Karpas-422 (cell line): ENCODE measurements at places on chromosomes 1 and 21. TPM values are rescaled to one million over a fixed set of nuclear protein-coding genes. Genes with fewer than 3 reads are reported as not detected.
A peak's percentile ranks its signal among the peaks of the same experiment; 100 is the strongest.

GRCh38 chr1:157137408-157138219 is 581 bp downstream of the ETV3 start:
- DNase-seq: peak; percentile 58

The FAM78B gene
- 0.15 and 0.25 TPM in 2 replicates for total RNA-seq

DNA sequence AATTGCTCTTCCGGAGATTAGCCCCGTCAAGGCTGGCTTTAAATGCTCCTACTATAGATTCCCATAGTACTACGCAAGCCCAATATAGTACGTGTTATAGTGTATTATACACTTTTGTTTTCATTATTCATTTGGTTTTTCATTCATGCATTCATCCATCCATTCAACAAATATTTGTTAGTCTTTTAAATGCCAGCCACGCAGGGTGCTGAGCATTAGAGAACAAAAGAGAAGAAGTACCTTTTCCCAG is 513 bp upstream of the RAB3GAP2 start:
- DNase-seq: no peak

- no peak for DNase-seq
Observed at GRCh38 chr1:162755306-162755705, 35.2 kb upstream of the HSD17B7 start.

DNA sequence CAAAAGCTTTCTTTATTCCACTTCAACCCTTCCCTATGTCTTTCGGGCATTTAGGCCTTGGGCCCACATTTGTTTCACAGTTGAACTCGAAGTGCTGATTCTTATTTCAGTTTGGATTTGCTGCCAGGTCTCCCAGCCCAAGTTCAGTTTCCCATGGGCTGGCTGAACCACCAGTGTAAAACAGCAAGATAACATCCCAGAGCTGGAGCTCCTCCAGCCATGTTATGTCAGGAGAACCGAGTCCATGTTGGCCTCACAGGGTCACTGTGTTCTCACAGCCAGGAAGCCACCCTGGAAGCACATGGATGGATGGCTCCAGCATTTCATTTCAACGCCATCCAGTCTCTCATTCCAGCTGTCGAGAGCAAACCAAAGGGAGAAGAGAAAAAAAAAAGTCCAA is 45.2 kb upstream of the RXRG start:
- DNase-seq: no peak
